Glutamatergic neuron (in vitro differentiated cells): ENCODE measurements at places on chromosomes 4 and X. TPM values are rescaled to one million over a fixed set of nuclear protein-coding genes. Genes with fewer than 3 reads are reported as not detected.

P2RY10 gene
- total RNA-seq = not detected

HTN3 gene
- total RNA-seq = not detected

ERAS gene
- total RNA-seq = not detected

GRCh38 chr4:122914292-122914904 is 8.0 kb downstream of the NUDT6 start:
- H3K4me3 ChIP-seq = no peak overlapping the region
- no peaks in the 10 kb centered on the region for H3K27me3 ChIP-seq
- no peak overlapping the region for H3K27ac ChIP-seq
- H3K4me1 ChIP-seq = no peaks in the 10 kb centered on the region
- no peaks in the 10 kb centered on the region for H3K36me3 ChIP-seq

DNA sequence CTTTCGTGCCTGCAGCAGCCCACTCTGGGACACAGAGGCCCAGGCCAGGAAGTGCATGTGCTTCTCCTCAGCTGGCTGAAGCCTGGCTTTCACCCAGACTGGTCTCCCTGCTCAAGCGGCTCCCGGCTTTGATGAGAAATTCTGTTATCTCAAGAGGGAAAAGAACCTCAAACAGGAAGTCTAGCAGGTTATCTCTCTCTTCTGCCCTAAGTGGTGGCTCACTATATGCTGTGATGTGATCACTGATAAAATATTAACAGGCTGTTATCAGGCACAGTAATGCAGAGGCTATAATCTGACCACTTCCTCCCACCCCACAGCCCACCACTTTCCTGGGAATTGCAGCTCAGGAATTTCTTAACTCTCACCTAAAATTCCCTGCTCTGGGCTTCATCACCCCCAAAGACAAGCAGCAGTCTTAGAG is 13.3 kb downstream of the CLDN2 start:
- H3K4me1 ChIP-seq = no peaks in the 10 kb centered on the region
- H3K27ac ChIP-seq = no peak overlapping the region
- no peaks in the 10 kb centered on the region for H3K36me3 ChIP-seq
- no peak for DNase-seq
- no peaks in the 10 kb centered on the region for H3K27me3 ChIP-seq
